ENCODE measurements at places on chromosomes 12 and 14. TPM values are rescaled to one million over a fixed set of nuclear protein-coding genes. Genes with fewer than 3 reads are reported as not detected.

- H3K27me3 ChIP-seq, result no peaks in the 10 kb centered on the region
- H3K27ac ChIP-seq, result no peak overlapping the region
- DNase-seq, result no peak
- no peaks in the 10 kb centered on the region for H3K36me3 ChIP-seq
- no peaks in the 10 kb centered on the region for H3K4me1 ChIP-seq
These were observed 357.1 kb downstream of the APAF1 start for GRCh38 chr12:99002156-99002555.

DNA sequence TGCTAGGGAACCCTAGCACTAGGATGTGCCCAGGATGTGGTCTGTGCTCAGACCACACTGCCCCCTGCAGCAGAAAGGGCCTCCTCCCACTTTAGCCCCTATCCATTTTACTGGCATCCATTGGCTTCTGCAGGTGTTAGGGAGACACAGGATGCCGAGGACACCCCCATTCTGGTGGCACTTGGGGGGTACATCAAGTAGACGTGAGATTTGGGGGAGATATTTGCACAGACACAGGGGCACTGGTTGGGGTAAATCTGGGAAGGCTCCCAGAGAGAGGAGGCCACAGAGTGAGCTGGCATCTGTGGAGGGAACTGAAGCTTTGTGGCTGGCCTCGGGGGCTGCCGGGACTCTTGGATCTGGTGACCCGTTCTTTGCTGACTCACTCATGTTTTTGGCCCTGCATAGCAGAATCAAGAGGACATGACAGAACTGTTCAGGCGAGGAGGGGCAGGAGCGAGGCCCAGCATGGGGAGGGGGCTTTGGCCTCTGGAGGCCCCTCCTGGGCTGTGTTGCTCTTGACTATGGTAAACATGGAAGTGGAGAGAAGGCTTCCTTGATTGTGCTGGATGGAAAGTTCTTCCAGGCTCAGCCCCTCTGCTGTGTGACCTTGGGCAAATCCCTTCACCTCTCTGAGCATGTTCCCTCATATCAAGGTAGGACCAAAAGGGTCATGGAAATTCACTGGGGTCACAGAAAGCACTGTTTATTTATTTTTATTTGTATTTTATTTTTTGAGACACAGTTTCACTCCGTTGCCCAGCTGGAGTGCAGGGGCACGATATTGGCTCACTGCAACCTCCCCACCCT lies 1.8 kb downstream of the PLBD2 start:
- H3K27ac ChIP-seq, result peak overlapping the region; percentile 70
- H3K4me3 ChIP-seq, result peak overlapping the region; percentile 63
- no peaks in the 10 kb centered on the region for H3K27me3 ChIP-seq
- no peak for DNase-seq
- no peaks in the 10 kb centered on the region for H3K36me3 ChIP-seq

- H3K4me3 ChIP-seq, result no peak overlapping the region
- H3K4me1 ChIP-seq, result no peaks in the 10 kb centered on the region
- no peaks in the 10 kb centered on the region for H3K27me3 ChIP-seq
These were observed 880.1 kb upstream of the FBXO33 start for GRCh38 chr14:40312296-40312695.

The SAMD4A gene
- 43.0 TPM for total RNA-seq

GRCh38 chr12:57010627-57011247 lies 4.4 kb upstream of the ZBTB39 start:
- H3K4me3 ChIP-seq, result no peak overlapping the region
- no peak for DNase-seq
- H3K36me3 ChIP-seq, result no peaks in the 10 kb centered on the region
- no peak overlapping the region for H3K27ac ChIP-seq
- no peaks in the 10 kb centered on the region for H3K27me3 ChIP-seq

DNA sequence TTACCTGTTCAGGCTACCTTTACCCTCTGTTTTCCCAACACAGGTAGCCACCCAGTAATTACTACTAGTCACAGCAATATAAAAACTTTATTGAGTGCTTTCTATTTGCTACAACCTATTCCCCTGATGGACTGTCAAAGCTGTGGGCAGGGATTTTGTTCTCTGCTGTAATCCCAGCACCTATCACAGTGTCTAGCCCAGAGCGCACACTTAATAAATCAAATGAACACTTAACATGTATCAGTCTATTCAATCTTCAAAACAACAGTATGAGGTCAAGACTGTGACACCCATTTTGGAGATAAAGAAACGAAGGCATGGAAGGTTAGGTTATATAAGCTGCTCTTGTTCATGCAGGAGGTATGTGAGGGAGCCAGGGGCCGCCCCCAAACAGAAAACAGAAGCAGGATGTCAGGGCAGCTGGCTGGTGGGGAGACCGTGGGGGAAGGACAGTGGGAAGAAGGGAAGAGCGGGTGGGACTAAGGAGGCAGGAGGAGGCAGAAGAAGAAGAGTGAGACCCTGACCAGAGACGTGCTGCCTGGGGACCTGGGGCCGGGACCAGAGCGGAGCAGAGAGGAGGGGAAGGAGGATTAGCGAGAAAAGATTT lies 1.7 kb downstream of the TNFRSF1A start:
- no peaks in the 10 kb centered on the region for H3K27me3 ChIP-seq
- H3K36me3 ChIP-seq, result no peaks in the 10 kb centered on the region

The NCKAP5L gene
- 15.7 TPM for total RNA-seq

- DNase-seq, result no peak
- no peak overlapping the region for H3K27ac ChIP-seq
- no peak overlapping the region for H3K4me3 ChIP-seq
These were observed 68.3 kb downstream of the ZC3H14 start for GRCh38 chr14:88631091-88631490.

DNA sequence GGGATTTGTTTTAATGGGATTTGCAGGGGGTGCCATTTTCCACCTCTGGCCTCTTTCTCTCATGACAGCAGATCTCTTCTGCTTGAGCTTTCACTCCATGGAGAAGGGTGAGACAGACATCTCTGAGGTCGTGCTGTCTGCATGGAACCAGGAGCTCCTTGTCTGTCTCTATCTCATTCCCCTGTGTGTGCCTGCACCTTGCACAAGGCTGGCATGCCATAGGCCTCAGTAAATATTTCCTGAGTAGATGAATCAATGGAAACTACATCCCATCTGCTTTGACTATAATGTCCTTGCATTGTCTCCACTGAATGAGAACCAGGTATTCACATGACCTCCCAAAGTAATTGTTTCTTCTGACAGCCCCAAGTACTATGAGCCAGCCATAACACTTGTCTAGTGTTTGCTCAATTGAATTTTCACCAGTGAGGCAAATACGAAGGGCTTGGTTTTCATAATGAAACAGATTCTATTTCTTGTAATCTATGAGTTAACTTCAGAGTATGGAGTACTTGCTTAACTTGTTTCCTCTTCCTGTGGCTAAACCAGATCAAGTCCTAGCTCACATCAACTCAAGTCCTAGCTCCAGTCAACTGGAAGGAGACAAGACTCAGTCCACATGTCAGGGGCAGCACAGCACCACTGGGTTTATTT lies 32.3 kb downstream of the KCNK13 start:
- DNase-seq, result peak; percentile 40
- peaks cover 4% of the 10 kb centered on the region for H3K4me1 ChIP-seq
- no peaks in the 10 kb centered on the region for H3K27me3 ChIP-seq
- H3K4me3 ChIP-seq, result no peak overlapping the region
- H3K36me3 ChIP-seq, result no peaks in the 10 kb centered on the region

The SLC4A8 gene
- 0.74 TPM for total RNA-seq

The AKAP3 gene
- total RNA-seq, result not detected

The TAC3 gene
- not detected for total RNA-seq

DNA sequence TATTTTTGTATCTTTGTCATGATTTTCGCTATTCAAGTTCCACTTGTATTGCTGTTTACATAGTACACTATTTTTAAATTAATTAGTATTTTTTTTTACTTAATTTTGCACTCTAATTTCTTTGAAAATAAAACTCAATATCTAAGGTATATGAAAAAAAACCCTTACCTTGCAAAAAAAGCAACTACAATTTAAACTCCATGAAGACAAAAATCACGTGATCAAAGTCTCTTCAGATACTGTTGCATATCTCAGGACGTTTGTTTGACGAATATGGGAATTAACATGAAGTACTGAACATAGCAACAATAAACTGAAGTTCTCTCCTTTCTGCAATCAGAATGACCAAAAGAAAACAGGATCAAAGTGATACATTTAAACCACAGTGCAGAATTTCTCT lies 968.4 kb upstream of the SEL1L start:
- no peak for DNase-seq
- no peak overlapping the region for H3K27ac ChIP-seq
- H3K4me1 ChIP-seq, result no peaks in the 10 kb centered on the region
- no peak overlapping the region for H3K4me3 ChIP-seq
- H3K36me3 ChIP-seq, result no peaks in the 10 kb centered on the region
- H3K27me3 ChIP-seq, result no peaks in the 10 kb centered on the region

- no peaks in the 10 kb centered on the region for H3K27me3 ChIP-seq
- DNase-seq, result no peak
- H3K4me3 ChIP-seq, result no peak overlapping the region
- no peaks in the 10 kb centered on the region for H3K4me1 ChIP-seq
- H3K27ac ChIP-seq, result no peak overlapping the region
- no peaks in the 10 kb centered on the region for H3K36me3 ChIP-seq
These were observed 9.3 kb downstream of the PLEKHD1 start for GRCh38 chr14:69493791-69494190.

GRCh38 chr12:100797246-100797645 lies 2.7 kb downstream of the ANO4 start:
- no peak overlapping the region for H3K4me3 ChIP-seq
- H3K27ac ChIP-seq, result no peak overlapping the region
- H3K4me1 ChIP-seq, result no peaks in the 10 kb centered on the region
- H3K36me3 ChIP-seq, result no peaks in the 10 kb centered on the region

- H3K27ac ChIP-seq, result no peak overlapping the region
- no peak overlapping the region for H3K4me3 ChIP-seq
- H3K4me1 ChIP-seq, result no peaks in the 10 kb centered on the region
These were observed 664.1 kb downstream of the NOVA1 start for GRCh38 chr14:25933731-25934130.

The CLEC4C gene
- total RNA-seq, result not detected

GRCh38 chr12:78385541-78385940 lies 479.0 kb upstream of the SYT1 start:
- no peak overlapping the region for H3K27ac ChIP-seq
- H3K4me3 ChIP-seq, result no peak overlapping the region
- no peaks in the 10 kb centered on the region for H3K36me3 ChIP-seq
- no peaks in the 10 kb centered on the region for H3K4me1 ChIP-seq

The CPNE6 gene
- not detected for total RNA-seq

DNA sequence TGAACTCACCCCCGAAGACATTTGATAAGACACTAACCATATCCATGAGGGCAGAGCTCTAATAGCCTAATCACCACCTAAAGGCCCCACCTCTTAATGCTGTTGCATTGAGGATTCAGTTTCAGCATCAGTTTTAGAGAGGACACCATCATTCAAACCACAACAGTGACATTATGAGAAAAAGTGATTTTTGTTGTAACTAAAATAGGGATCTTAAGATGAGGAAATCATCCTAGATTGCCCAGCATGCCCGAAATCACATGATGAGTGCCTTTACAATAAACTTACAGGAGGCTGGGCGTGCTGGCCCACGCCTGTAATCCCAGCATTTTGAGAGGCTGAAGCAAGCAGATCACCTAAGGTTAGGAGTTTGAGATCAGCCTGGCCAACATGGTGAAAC lies 9.7 kb upstream of the GLT1D1 start:
- H3K4me1 ChIP-seq, result no peaks in the 10 kb centered on the region
- no peaks in the 10 kb centered on the region for H3K27me3 ChIP-seq
- no peaks in the 10 kb centered on the region for H3K36me3 ChIP-seq
- no peak for DNase-seq
- no peak overlapping the region for H3K4me3 ChIP-seq
- no peak overlapping the region for H3K27ac ChIP-seq

DNA sequence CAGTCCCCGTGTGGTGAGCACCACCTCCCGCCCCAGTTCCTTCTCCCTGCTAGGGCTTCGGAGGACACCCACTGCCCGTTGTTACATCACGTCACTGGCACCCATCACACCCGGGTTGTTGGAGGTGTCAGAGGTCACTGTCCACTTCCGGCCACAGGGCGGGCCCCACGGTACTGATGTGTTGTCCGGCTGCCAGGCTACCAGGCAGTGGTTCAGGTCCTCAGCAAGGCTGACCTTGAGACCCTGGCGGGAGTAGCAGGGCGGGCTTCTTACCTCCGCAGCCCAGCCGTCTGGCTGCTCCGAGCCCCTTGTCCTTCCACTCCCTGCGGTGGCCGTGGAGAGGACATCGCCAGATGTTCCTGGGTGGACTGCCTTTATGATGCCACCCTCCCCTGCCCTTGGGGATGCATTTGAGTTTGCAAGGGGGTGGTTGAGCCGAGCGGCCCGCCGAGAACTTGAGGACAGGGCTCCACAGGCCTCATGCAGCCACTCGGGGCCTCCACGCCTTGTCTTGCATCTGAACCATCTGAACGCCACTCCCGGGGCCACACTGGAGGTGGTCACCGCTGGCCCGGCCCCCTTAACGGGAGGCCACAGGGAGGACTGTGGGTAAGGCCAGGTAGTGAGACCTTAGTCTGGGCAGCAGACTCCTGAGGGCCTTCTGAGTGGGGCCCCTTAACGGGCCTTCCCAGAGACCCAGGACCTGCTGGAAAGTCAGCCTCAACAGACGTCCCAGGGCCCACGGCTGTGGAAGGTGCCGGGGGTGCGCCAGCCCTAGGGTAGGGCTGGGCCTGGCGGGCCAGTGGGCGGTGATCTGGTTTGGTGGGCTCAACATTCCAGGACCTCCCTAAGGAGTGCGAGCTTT lies 27.1 kb upstream of the PLD4 start:
- no peaks in the 10 kb centered on the region for H3K36me3 ChIP-seq
- no peak overlapping the region for H3K27ac ChIP-seq

GRCh38 chr12:43841253-43841652 lies 5.4 kb downstream of the TMEM117 start:
- no peak for DNase-seq
- H3K27me3 ChIP-seq, result no peaks in the 10 kb centered on the region
- no peak overlapping the region for H3K27ac ChIP-seq
- H3K4me1 ChIP-seq, result peaks cover 13% of the 10 kb centered on the region
- H3K36me3 ChIP-seq, result no peaks in the 10 kb centered on the region

The MYL2 gene
- total RNA-seq, result not detected

The GLIPR1 gene
- 6.6 TPM for total RNA-seq

- no peaks in the 10 kb centered on the region for H3K36me3 ChIP-seq
- H3K4me1 ChIP-seq, result peaks cover 37% of the 10 kb centered on the region
- no peak for DNase-seq
- no peak overlapping the region for H3K27ac ChIP-seq
- H3K4me3 ChIP-seq, result no peak overlapping the region
These were observed 27.3 kb downstream of the CCDC88C start for GRCh38 chr14:91390165-91390778.

DNA sequence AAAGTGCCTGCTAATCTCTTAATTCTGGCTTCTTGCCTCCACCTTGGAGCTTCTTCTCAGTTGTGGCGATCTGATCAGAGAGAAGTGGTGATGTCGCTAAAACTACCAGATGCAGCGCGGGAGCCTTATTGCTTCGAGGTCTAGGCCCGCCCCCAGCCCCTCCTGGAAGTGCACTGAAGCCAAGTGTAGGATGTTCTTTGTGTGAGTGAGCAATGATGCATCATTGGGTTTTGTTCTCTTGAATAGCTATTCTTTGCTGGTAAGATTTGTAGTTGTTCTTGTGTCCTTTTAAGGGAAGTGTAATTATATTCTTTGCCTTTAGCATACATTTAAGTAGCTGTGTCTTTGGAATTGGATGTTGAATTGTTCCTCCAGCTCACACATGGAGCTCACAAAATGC lies 35.8 kb downstream of the MTHFD1 start:
- H3K27me3 ChIP-seq, result no peaks in the 10 kb centered on the region
- H3K36me3 ChIP-seq, result no peaks in the 10 kb centered on the region
- H3K4me1 ChIP-seq, result no peaks in the 10 kb centered on the region
- no peak for DNase-seq
- H3K27ac ChIP-seq, result no peak overlapping the region
- H3K4me3 ChIP-seq, result no peak overlapping the region

GRCh38 chr12:125167658-125168057 lies 102.4 kb downstream of the AACS start:
- no peaks in the 10 kb centered on the region for H3K4me1 ChIP-seq
- H3K36me3 ChIP-seq, result no peaks in the 10 kb centered on the region
- no peak overlapping the region for H3K4me3 ChIP-seq
- no peak for DNase-seq
- no peaks in the 10 kb centered on the region for H3K27me3 ChIP-seq
- H3K27ac ChIP-seq, result no peak overlapping the region
